ENCODE measurements at places on chromosomes 7 and 10. TPM values are rescaled to one million over a fixed set of nuclear protein-coding genes. Genes with fewer than 3 reads are reported as not detected.
A peak's percentile ranks its signal among the peaks of the same experiment; 100 is the strongest.

Gene ZCWPW1
- 7.2 TPM for total RNA-seq

Gene SFRP4
- 2.5 TPM for total RNA-seq

Gene RARRES2
- total RNA-seq: 161 TPM

Gene CHN2
- 11.0 TPM for total RNA-seq

Gene KDM7A
- total RNA-seq: 14.0 TPM

Gene MPLKIP
- total RNA-seq: 27.1 TPM

Gene JAKMIP3
- total RNA-seq: 0.34 TPM

Gene FKBP14
- total RNA-seq: 17.1 TPM

Gene MACC1
- 25.0 TPM for total RNA-seq

Gene FXYD4
- total RNA-seq: 3.9 TPM

Gene NOD1
- total RNA-seq: 22.0 TPM

Gene LRRTM3
- 0.06 TPM for total RNA-seq

Gene LAMB4
- 0.63 TPM for total RNA-seq

Gene GRM8
- total RNA-seq: 0.83 TPM

Gene CAPZA2
- total RNA-seq: 175 TPM

Gene MGMT
- 39.6 TPM for total RNA-seq

Gene CFTR
- 138 TPM for total RNA-seq

- no peak overlapping the region for H3K27ac ChIP-seq
- H3K4me1 ChIP-seq: peaks cover 8% of the 10 kb centered on the region
- no peaks in the 10 kb centered on the region for H3K36me3 ChIP-seq
- no peaks in the 10 kb centered on the region for H3K27me3 ChIP-seq
- DNase-seq: no peak
These were observed 2.2 kb downstream of the FGFBP3 start for GRCh38 chr10:91907033-91907594.

DNA sequence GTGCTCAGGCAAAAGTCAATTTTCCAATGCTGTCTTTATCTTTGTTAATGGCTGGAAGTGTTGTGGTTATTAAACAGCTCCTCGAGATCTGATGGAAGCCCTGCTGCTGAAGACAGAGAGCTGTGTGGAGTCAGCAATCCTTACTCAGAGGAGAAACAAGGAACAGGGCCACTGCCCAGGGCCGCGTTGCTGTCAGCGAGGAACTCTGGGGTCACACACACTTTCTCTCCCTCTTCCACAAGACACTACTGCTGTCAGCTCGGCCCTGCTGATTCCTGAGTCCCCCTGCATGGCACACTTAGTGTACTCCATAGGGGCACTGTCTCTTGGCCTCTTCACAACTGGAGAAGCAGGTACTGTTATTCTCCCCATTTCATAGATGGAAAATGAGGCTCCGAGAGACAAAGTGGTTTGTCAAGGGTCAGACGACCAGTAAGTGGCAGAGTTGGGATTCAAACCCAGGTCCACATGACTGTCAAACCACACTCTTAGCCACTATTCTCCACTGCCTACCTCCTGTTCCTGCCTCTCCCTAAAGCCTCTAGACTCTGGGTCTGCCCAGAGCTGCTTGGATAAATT lies 29.3 kb upstream of the PDCD4 start:
- no peak overlapping the region for H3K27ac ChIP-seq
- H3K4me3 ChIP-seq: no peak overlapping the region
- H3K27me3 ChIP-seq: no peaks in the 10 kb centered on the region
- no peak for DNase-seq
- H3K4me1 ChIP-seq: peaks cover 5% of the 10 kb centered on the region
- no peaks in the 10 kb centered on the region for H3K36me3 ChIP-seq

GRCh38 chr10:46236546-46236887 lies 50.3 kb upstream of the ANTXRL start:
- DNase-seq: no peak
- no peaks in the 10 kb centered on the region for H3K4me1 ChIP-seq
- H3K27me3 ChIP-seq: no peaks in the 10 kb centered on the region
- H3K27ac ChIP-seq: no peak overlapping the region
- no peaks in the 10 kb centered on the region for H3K36me3 ChIP-seq

- DNase-seq: no peak
- no peak overlapping the region for H3K27ac ChIP-seq
- H3K36me3 ChIP-seq: no peaks in the 10 kb centered on the region
These were observed 662.5 kb downstream of the KCNMA1 start for GRCh38 chr10:76975126-76975525.

DNA sequence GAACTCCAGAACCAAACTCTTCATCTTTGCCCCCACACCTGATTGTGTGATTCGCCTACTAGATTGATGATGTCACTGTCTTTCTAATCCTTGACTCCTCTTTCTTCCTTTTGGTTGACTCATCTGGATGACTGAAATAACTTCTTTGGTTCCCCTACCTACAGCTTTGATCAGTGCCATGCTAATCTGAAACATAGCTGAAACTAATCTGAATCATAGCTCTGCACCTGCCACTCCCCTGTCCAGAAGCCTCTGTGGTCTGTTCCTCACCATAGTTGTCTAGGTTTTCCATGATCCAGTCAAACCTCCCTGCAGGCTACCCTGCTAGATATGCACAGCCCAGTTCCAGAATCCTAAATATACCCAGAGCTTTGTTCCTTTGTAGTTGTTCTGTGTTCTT lies 51.9 kb downstream of the ZNF365 start:
- no peak overlapping the region for H3K27ac ChIP-seq
- no peaks in the 10 kb centered on the region for H3K36me3 ChIP-seq
- DNase-seq: no peak
- no peaks in the 10 kb centered on the region for H3K4me1 ChIP-seq
- H3K4me3 ChIP-seq: no peak overlapping the region

- H3K27ac ChIP-seq: no peak overlapping the region
- no peak for DNase-seq
These were observed 115.7 kb downstream of the OAT start for GRCh38 chr10:124302951-124303505.

DNA sequence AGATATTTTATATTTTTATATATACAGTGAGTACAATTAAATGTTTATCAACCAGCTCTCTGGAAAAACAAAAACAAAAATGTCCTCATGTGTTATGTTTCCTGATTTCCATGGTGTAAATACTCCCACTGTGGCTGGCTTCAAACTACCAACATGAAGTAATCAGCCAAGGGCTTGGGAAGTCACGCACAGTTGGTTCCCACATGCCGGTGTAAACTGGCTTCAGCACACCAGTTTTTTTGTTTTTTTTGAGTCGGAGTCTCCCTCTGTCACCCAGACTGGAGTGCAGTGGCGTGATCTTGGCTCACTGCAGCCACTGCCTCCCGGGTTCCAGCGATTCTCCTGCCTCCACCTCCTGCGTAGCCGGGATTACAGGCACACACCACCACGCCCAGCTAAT lies 11.8 kb downstream of the OSBPL3 start:
- no peak overlapping the region for H3K27ac ChIP-seq
- no peaks in the 10 kb centered on the region for H3K4me1 ChIP-seq
- H3K36me3 ChIP-seq: no peaks in the 10 kb centered on the region
- no peak overlapping the region for H3K4me3 ChIP-seq
- H3K27me3 ChIP-seq: no peaks in the 10 kb centered on the region
- DNase-seq: no peak

- no peaks in the 10 kb centered on the region for H3K36me3 ChIP-seq
- H3K27me3 ChIP-seq: no peaks in the 10 kb centered on the region
- H3K4me1 ChIP-seq: no peaks in the 10 kb centered on the region
- no peak overlapping the region for H3K4me3 ChIP-seq
- no peak overlapping the region for H3K27ac ChIP-seq
These were observed 33.7 kb upstream of the ERCC6 start for GRCh38 chr10:49572594-49573114.

DNA sequence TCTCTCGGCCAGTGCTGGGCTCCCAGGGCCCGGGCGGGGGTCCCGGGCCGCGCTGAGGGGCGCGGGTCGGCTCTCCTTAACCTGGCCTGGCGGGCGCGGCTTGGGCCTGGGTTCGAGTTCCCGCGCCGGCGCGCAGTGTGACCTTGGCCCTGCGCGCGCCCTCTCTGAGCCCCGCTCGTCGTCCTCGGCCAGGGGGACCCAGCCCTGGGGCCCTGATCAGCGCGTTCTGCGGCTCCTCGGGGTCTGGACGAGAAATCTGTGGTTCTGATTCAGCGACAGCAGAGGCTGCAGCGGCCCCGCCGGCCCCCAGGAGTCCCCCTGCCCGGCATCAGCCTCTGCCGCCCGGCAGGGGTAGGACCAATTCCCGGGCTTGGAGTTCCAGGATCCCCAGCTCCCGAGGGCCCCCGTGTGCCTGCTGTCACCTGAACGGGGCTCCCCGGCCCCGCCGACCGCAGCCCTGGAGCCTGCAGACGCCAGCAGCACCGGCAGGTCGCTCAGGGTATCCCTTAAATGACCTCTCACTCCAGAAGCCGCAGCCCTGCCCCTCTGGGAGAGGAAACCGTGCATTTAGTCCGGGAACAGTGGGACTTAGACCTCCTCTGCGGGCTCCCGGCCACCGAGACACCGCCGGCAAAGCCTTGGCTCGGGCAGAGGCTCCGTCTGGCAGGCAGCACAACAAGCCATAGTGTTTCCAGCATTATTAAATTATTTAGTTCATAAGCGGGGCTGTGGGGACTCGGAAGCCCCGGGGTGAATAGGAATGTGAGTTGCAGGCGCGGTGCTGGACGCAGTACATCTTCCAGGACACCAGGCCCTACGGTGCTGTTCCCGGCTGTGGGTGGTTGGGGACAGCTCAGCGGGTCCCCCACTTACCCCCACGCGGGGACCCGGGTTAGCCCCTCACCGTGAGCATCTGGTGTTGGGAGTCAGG lies 572 bp downstream of the CHST12 start:
- no peaks in the 10 kb centered on the region for H3K36me3 ChIP-seq
- H3K27me3 ChIP-seq: no peaks in the 10 kb centered on the region
- peaks cover 18% of the 10 kb centered on the region for H3K4me1 ChIP-seq
- H3K4me3 ChIP-seq: peak overlapping the region; percentile 62

GRCh38 chr7:99357701-99358490 lies 16.6 kb upstream of the ARPC1B start:
- H3K36me3 ChIP-seq: peaks cover 44% of the 10 kb centered on the region
- H3K27me3 ChIP-seq: no peaks in the 10 kb centered on the region
- no peak overlapping the region for H3K27ac ChIP-seq
- H3K4me3 ChIP-seq: no peak overlapping the region
- DNase-seq: no peak

GRCh38 chr10:51619365-51619764 lies 80.0 kb downstream of the CSTF2T start:
- no peak overlapping the region for H3K27ac ChIP-seq
- H3K27me3 ChIP-seq: no peaks in the 10 kb centered on the region
- no peaks in the 10 kb centered on the region for H3K36me3 ChIP-seq
- DNase-seq: no peak

- no peak overlapping the region for H3K27ac ChIP-seq
- no peaks in the 10 kb centered on the region for H3K27me3 ChIP-seq
- H3K4me3 ChIP-seq: no peak overlapping the region
- H3K36me3 ChIP-seq: peaks cover 56% of the 10 kb centered on the region
- no peaks in the 10 kb centered on the region for H3K4me1 ChIP-seq
These were observed 48.0 kb downstream of the POLR3A start for GRCh38 chr10:77981281-77981680.

GRCh38 chr10:68196701-68197100 lies 35.2 kb downstream of the ATOH7 start:
- no peak overlapping the region for H3K27ac ChIP-seq
- H3K4me3 ChIP-seq: no peak overlapping the region

GRCh38 chr7:139494835-139495579 lies 11.5 kb upstream of the KLRG2 start:
- H3K4me1 ChIP-seq: no peaks in the 10 kb centered on the region
- H3K36me3 ChIP-seq: no peaks in the 10 kb centered on the region
- H3K4me3 ChIP-seq: no peak overlapping the region
- no peak for DNase-seq
- H3K27ac ChIP-seq: no peak overlapping the region

GRCh38 chr10:131429942-131430341 lies 118.4 kb upstream of the TCERG1L start:
- no peak for DNase-seq
- no peak overlapping the region for H3K4me3 ChIP-seq
- H3K4me1 ChIP-seq: peaks cover 2% of the 10 kb centered on the region
- H3K27ac ChIP-seq: no peak overlapping the region
- H3K36me3 ChIP-seq: no peaks in the 10 kb centered on the region

DNA sequence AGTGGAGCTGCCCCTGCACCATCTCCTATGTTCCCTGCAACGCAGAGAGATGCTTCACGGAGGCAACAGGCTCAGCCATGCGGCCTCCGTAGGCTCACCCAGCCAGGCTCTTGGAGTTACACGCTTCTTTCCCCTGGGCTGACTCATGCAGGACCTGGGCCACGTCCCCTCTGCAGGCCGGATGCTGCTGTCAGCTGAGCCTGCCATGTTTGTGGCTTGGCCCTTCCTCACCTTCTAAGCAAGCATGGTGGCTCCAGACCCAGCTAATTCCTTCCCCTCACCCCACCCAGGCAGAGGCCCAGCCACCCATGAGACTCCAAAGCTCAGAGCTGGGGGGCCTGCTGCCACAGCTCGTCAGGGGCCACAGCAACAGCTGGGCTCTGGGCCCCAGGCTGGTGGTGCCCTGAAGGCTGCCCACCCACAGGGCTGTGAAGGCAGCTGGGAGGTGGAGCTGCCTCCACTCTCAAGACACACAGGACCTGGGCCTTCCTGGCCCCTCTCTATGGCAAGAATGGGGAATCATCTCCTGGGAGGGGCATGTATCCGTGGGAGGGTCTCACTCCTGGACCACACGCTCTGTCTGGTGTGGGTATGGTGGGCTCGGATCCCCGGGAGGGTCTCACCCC lies 219.6 kb downstream of the ELFN1 start:
- no peak overlapping the region for H3K27ac ChIP-seq
- no peaks in the 10 kb centered on the region for H3K4me1 ChIP-seq
- no peak overlapping the region for H3K4me3 ChIP-seq
- H3K36me3 ChIP-seq: peaks cover 16% of the 10 kb centered on the region
- no peaks in the 10 kb centered on the region for H3K27me3 ChIP-seq
- DNase-seq: no peak

- H3K4me3 ChIP-seq: no peak overlapping the region
- no peak overlapping the region for H3K27ac ChIP-seq
- no peaks in the 10 kb centered on the region for H3K36me3 ChIP-seq
These were observed 241.0 kb downstream of the WDR11 start for GRCh38 chr10:121091961-121092719.

GRCh38 chr10:75726522-75727483 lies 295.4 kb downstream of the LRMDA start:
- no peaks in the 10 kb centered on the region for H3K36me3 ChIP-seq
- peaks cover 3% of the 10 kb centered on the region for H3K4me1 ChIP-seq
- H3K27me3 ChIP-seq: no peaks in the 10 kb centered on the region
- no peak overlapping the region for H3K4me3 ChIP-seq

DNA sequence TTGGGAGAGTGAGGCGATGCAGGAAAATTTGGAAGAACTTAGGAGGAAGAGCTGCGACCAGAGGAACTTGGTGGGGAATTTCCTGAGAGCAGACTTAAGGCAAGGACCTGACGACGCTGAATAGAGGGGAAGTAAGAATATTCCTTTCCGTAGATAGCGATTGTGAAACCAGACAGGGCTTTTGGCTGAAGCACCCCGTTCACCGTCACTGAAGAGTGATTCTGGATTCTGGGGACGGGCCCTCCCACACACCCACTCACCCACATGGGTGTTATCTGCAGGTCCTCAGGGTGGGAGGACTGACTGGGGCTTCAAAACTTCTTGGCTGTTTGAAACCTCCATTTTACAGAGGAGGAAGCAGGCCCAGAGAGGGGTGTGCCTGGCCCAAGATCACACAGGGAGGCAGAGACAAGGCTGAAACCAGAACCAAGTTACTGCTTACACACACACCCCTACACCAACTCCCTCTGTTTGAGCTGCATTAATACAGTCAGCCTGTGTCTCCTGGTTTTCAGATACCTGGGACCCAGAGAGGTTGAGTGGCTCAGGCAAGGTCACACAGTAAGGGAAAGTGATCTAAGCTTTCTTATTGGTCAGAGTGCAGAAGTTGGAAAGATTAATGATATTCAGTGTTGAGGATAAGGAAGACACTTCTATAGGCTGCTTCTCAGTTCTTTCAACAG lies 37.2 kb upstream of the CDH23 start:
- DNase-seq: no peak
- peaks cover 26% of the 10 kb centered on the region for H3K36me3 ChIP-seq
- H3K27ac ChIP-seq: peak overlapping the region; percentile 64
- H3K4me1 ChIP-seq: peaks cover 6% of the 10 kb centered on the region

All from lung (tissue), 17 donors.